ENCODE measurements at places on chromosomes 3 and 15. TPM values are rescaled to one million over a fixed set of nuclear protein-coding genes. Genes with fewer than 3 reads are reported as not detected.

Gene DNAJA4
- total RNA-seq = 30.2 TPM

Gene DLEC1
- total RNA-seq = 4.7 TPM

Gene C3orf70
- not detected for total RNA-seq

Gene MAGEF1
- total RNA-seq = 17.7 TPM

Gene GOLGA8R
- total RNA-seq = 3.8 TPM

Gene PPM1M
- 63.4 TPM for total RNA-seq

Gene ATP2B2
- not detected for total RNA-seq

Gene CCK
- total RNA-seq = not detected

Gene ISLR
- not detected for total RNA-seq

Gene CLDN18
- 0.18 TPM for total RNA-seq

Gene GPR149
- total RNA-seq = not detected

Gene SI
- total RNA-seq = not detected

Gene ROBO1
- total RNA-seq = 0.20 TPM

Gene ANKRD63
- not detected for total RNA-seq

Gene DPH3
- total RNA-seq = 14.4 TPM

Gene TMEM42
- 33.0 TPM for total RNA-seq

Gene GABRB3
- not detected for total RNA-seq

Gene GXYLT2
- total RNA-seq = 0.19 TPM

Gene ADAMTS9
- not detected for total RNA-seq

Gene COL6A6
- total RNA-seq = not detected

Gene FILIP1L
- 0.10 TPM for total RNA-seq

Gene GASK1A
- total RNA-seq = 0.15 TPM

Gene SLC2A2
- 0.29 TPM for total RNA-seq

Gene SLC6A1
- 0.13 TPM for total RNA-seq

Gene ST8SIA2
- not detected for total RNA-seq

Gene TAMM41
- 32.4 TPM for total RNA-seq

Gene FHIT
- 55.1 TPM for total RNA-seq

Gene SPRED1
- 0.38 TPM for total RNA-seq

Gene SENP2
- 33.1 TPM for total RNA-seq

Gene GMNC
- not detected for total RNA-seq

Gene CMTM8
- 6.5 TPM for total RNA-seq

Gene SERPINI2
- total RNA-seq = not detected

Gene FGF12
- not detected for total RNA-seq

Gene RYR3
- total RNA-seq = 0.07 TPM

Gene ZNF80
- 1.1 TPM for total RNA-seq

Gene ARNT2
- not detected for total RNA-seq

Gene ACSBG1
- total RNA-seq = not detected

Gene MELTF
- total RNA-seq = 1.6 TPM

Gene CCDC13
- 1.4 TPM for total RNA-seq

Data from T-cell (primary cell).